Mucosa of descending colon (tissue), 3 donors: ENCODE measurements at places on chromosomes 16 and 17. TPM values are rescaled to one million over a fixed set of nuclear protein-coding genes. Genes with fewer than 3 reads are reported as not detected.

The CHRNB1 gene
- 6.0 TPM for total RNA-seq

The NGFR gene
- 2.0 TPM for total RNA-seq

The CA7 gene
- total RNA-seq, result 131 TPM

The EMP2 gene
- 84.3 TPM for total RNA-seq

The STX1B gene
- total RNA-seq, result 0.14 TPM

The CCL7 gene
- total RNA-seq, result not detected

The OR1F1 gene
- total RNA-seq, result not detected

The TLCD3B gene
- total RNA-seq, result not detected

The NTN1 gene
- 3.7 TPM for total RNA-seq

The MAF gene
- 48.1 TPM for total RNA-seq

The TMIGD1 gene
- total RNA-seq, result 288 TPM

The PRR15L gene
- total RNA-seq, result 347 TPM

The CD300A gene
- total RNA-seq, result 7.0 TPM

The WNT9B gene
- 0.22 TPM for total RNA-seq

The MAP2K4 gene
- 47.5 TPM for total RNA-seq

The CRAMP1 gene
- total RNA-seq, result 20.6 TPM

The KRTAP2-2 gene
- total RNA-seq, result not detected

The SLC12A3 gene
- total RNA-seq, result not detected

The CXCL16 gene
- 20.3 TPM for total RNA-seq

The ERI2 gene
- total RNA-seq, result 30.3 TPM

The KRTAP2-3 gene
- total RNA-seq, result not detected

The PLD6 gene
- 1.3 TPM for total RNA-seq

The HOXB13 gene
- 65.4 TPM for total RNA-seq

The PRSS33 gene
- not detected for total RNA-seq

The TUBG1 gene
- 17.2 TPM for total RNA-seq

The TMEM238L gene
- total RNA-seq, result 76.5 TPM

The NECAB2 gene
- 0.96 TPM for total RNA-seq

The CLEC3A gene
- not detected for total RNA-seq

The KRTAP9-2 gene
- not detected for total RNA-seq

The FNDC8 gene
- total RNA-seq, result not detected

The LRRC37A gene
- 3.1 TPM for total RNA-seq

The SDR42E1 gene
- total RNA-seq, result 6.7 TPM

The OTOP2 gene
- 54.0 TPM for total RNA-seq

The BIRC5 gene
- 4.7 TPM for total RNA-seq

The MYH1 gene
- 0.10 TPM for total RNA-seq

The GRAP gene
- 2.5 TPM for total RNA-seq

The SNX20 gene
- total RNA-seq, result 1.7 TPM
